ENCODE measurements at places on chromosomes 1 and 21. TPM values are rescaled to one million over a fixed set of nuclear protein-coding genes. Genes with fewer than 3 reads are reported as not detected.

Gene VANGL2
- 7.5 TPM for total RNA-seq

Gene KCNQ4
- 0.89 TPM for total RNA-seq

Gene WNT4
- total RNA-seq = 3.8 TPM

Gene CLCNKB
- total RNA-seq = 0.18 TPM

Gene HCN3
- 4.2 TPM for total RNA-seq

Gene NBPF4
- not detected for total RNA-seq

Gene SPSB1
- 14.7 TPM for total RNA-seq

Gene OR2G6
- not detected for total RNA-seq

Gene DNAI4
- total RNA-seq = 19.9 TPM

Gene NBPF20
- total RNA-seq = 2.4 TPM

Gene HMGN1
- 139 TPM for total RNA-seq

Gene RGS1
- 16.3 TPM for total RNA-seq

Gene CPTP
- 20.4 TPM for total RNA-seq

Gene DPT
- total RNA-seq = 18.6 TPM

Gene ERICH3
- 8.1 TPM for total RNA-seq

Gene LCE1A
- not detected for total RNA-seq

Gene GPR153
- 16.6 TPM for total RNA-seq

Gene ALX3
- total RNA-seq = not detected

Gene CRP
- total RNA-seq = not detected

Gene SMCP
- total RNA-seq = not detected

Gene BCAN
- total RNA-seq = not detected

Gene CELA3A
- total RNA-seq = not detected

Gene ANGPTL1
- 12.3 TPM for total RNA-seq

Gene PAX7
- total RNA-seq = not detected

Gene TATDN3
- 12.3 TPM for total RNA-seq

Gene B3GALT5
- 1.5 TPM for total RNA-seq

Gene AMIGO1
- total RNA-seq = 9.1 TPM

Gene RSPH1
- total RNA-seq = 18.1 TPM

Gene ANGPTL7
- total RNA-seq = 0.80 TPM

Gene SYTL1
- 29.3 TPM for total RNA-seq

Gene DNM3
- total RNA-seq = 12.4 TPM

Gene TBCE
- 25.3 TPM for total RNA-seq

Gene VPS13D
- 81.7 TPM for total RNA-seq

Gene FCAMR
- not detected for total RNA-seq

Gene FMOD
- 28.9 TPM for total RNA-seq

Gene ELOA
- 64.2 TPM for total RNA-seq

Gene DSCAM
- total RNA-seq = 0.06 TPM

Gene UTS2
- not detected for total RNA-seq

Gene ELAVL4
- total RNA-seq = not detected

Gene APOBEC4
- total RNA-seq = 3.0 TPM

Gene SAMSN1
- 21.5 TPM for total RNA-seq

Gene SMG7
- total RNA-seq = 58.9 TPM

Gene GPR61
- not detected for total RNA-seq

Gene LCA5L
- total RNA-seq = 3.0 TPM

Gene S100A7A
- total RNA-seq = not detected

Gene KCNA3
- 19.4 TPM for total RNA-seq
